ENCODE measurements at places on chromosomes 2 and 18.

GRCh38 chr2:130263606-130264005, 65.4 kb upstream of the TUBA3E start:
- DNase-seq: no peak

DNA sequence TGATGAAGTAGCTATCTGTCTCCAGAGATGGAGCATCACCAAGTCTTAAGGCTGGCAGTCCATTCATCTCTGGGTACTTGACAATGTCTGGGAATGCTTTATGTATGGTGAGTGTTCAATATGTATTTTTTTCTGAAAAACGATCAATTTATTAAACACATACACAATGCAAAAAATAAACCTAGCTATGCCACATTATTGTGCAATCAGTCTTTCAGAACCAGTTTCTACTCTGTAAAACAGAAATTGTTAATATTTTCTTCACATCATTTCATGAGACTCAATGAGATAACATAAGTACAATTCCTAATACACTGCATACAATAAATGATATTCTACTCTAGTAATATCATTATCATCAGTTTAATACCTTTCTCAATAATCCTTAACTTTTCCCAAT, 122.5 kb downstream of the PIGN start:
- DNase-seq: no peak

DNA sequence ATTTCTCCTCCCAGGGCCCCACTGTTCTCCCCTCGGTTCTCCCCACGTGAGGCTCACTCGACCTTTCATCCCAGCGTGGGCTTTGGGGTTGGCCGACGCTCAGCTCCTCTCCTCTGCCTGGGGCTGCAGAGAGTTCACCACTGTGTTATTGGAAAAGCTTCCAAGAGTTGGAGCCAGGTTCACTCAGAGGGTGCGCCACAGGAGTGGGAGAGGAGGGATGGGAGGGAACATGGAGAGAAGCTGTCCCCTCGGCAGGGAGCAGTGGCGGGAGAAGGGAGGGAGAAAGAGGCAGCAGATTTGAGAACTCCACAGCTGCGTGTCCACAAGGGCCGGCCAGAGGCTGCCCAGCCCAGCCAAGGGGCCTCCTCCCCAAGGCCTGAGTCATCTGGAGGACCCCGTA, 197.1 kb upstream of the SMAD2 start:
- DNase-seq: no peak

DNA sequence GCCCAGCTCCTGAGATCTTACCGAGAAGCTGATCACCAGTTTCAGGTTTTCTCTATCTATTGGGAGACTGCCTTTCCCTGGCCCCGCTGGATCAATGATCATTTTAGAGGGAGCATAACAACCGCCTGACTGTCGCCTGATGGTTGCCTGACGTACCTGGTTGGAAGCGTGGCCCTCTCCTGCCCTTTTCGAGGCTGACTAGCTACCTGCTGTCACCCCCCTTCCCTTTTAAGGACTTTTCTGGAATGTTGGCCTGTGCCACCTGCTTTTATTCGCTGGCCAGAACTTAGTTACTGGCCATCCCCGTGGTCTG, 562 bp upstream of the MFSD2B start:
- no peak for DNase-seq

GRCh38 chr2:231737761-231738160, 29.4 kb downstream of the PTMA start:
- no peak for DNase-seq

DNA sequence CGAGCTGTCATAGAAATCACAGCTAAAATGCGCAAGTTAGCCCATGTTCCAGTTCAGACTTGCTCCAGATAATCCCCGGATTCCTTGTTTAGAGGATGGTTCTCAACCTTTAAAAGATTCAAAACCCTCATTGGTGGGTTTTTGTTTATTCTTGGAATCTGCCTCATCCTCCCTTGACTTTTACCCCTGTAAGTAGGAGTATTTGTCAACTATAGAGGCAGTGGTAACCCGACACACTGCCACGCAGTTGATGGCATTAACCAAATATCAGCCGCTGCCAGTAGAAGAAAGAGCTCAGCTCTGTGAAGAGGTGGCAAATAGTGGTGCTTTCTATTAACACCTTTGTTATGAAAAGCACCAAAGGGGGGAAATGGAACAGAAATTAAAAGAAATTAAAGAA, 40.4 kb upstream of the SELENOI start:
- peak; percentile 2 for DNase-seq

DNA sequence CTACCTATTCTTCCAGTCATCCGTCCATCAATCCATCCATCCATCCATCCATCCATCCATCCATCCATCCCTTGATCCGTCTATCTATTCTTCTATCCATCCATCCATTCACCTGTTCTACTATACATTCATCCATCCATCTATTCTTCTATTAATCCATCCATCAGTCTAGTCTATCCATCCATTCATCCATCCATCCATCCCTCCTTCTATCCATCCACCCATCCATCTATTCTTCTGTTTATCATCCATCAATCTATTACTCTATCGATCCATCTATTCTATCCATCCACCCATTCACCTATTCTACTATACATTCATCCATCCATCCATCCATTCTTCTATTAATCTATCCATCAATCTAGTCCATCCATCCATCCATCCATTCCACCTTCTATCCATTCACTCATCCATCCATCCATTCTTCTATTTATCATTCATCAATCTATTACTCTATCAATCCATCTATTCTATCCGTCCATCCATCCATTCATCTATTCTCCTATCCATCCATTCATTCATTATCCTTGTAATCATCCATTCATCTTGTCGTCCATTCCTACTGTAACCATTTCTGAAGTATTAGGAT, 110.4 kb upstream of the ZNF516 start:
- no peak for DNase-seq

All from NCI-H2029 (cell line).